ENCODE measurements at places on chromosomes 1 and 21. TPM values are rescaled to one million over a fixed set of nuclear protein-coding genes. Genes with fewer than 3 reads are reported as not detected.

The KCNJ10 gene
- total RNA-seq: not detected

The PFDN2 gene
- total RNA-seq: 46.0 TPM

The LRRIQ3 gene
- total RNA-seq: 1.3 TPM

The LMOD1 gene
- not detected for total RNA-seq

The CFHR2 gene
- total RNA-seq: not detected

The RIPK4 gene
- 0.07 TPM for total RNA-seq

The KRTAP19-4 gene
- not detected for total RNA-seq

The CSF3R gene
- 0.32 TPM for total RNA-seq

The FAM177B gene
- total RNA-seq: 0.60 TPM

The MARK1 gene
- not detected for total RNA-seq

The RGS4 gene
- not detected for total RNA-seq

The USF1 gene
- total RNA-seq: 78.0 TPM

The NPPB gene
- not detected for total RNA-seq

The MTARC1 gene
- not detected for total RNA-seq

The BRDT gene
- not detected for total RNA-seq

The FAM167B gene
- 0.58 TPM for total RNA-seq
